Activated naive CD4-positive, alpha-beta T cell treated with anti-CD3 and anti-CD28 coated beads, Interleukin-2, amount 50 U/mL, for 16 hours (primary cell): ENCODE measurements at places on chromosomes 1 and 21.

- peak; percentile 31 for DNase-seq
Observed at GRCh38 chr1:39576016-39576657, 453 bp downstream of the PABPC4 start.

GRCh38 chr1:201283836-201284553 lies 689 bp downstream of the PKP1 start:
- DNase-seq, result no peak

GRCh38 chr1:171204296-171204695 lies 19.2 kb downstream of the FMO2 start:
- no peak for DNase-seq

DNA sequence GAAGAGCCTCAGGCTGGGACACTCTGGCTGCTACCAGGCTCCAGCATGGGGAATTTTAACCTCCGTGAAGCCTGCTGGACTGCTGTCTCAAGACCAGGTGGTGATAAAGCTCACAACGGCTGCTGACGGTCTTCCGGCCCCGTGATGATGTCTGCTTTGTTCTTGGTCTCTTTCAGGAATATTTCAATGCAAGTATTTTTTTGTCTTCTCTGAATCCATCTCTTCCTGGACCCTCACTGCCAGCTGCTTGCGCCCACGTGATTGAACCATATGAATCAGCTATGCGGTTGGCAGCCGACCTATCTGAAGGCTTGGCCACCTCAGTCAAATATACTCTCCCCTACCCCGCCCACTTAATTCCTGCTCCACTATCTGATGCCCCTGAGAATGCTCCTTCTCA lies 14.6 kb upstream of the SLC6A17 start:
- no peak for DNase-seq

- no peak for DNase-seq
Observed at GRCh38 chr1:68173936-68174737, 58.2 kb downstream of the WLS start.

- peak; percentile 43 for DNase-seq
Observed at GRCh38 chr1:23369335-23370013, at the start of gene ZNF436. ZNF436 (minus strand) TSS chr1:23369836; CDS start chr1:23368005, 1,831 bp downstream.

DNA sequence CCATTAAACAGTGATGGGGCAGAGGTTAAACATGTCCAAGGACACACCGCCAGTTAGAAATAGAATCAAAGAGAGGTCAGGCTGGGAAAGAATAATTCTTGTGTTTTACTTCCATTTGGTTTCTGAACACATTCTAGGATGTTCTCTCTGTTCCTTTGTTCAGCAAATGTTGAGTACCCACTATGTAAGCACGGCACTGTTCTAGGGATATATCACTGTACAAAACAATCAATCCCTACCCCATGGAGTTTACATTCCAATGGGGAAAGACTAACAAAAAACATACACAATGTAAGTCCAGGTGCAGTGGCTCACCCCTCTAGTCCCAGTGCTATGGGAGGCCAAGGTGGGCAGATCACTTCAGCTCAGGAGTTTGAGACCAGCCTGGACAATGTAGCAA lies 6.2 kb downstream of the MYOCOS start:
- DNase-seq, result no peak

DNA sequence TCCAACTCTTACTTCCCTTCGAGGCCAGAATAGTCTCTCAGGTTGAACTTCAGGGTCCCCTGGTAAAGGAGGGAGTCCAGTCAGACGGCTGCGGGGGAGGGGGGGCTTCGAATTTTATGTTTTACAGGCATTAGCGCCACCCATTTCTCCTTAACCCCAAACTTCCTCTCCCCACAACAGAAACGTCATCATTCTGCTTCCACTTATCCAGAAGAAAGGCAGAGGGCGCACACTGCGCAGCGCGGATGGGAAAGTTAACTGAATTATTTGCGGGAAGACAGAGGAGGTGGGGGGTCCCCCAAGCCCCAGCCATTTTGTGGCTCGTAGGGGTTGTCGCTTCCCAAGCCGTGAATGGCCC lies 529 bp upstream of the PRMT2 start:
- DNase-seq, result no peak

DNA sequence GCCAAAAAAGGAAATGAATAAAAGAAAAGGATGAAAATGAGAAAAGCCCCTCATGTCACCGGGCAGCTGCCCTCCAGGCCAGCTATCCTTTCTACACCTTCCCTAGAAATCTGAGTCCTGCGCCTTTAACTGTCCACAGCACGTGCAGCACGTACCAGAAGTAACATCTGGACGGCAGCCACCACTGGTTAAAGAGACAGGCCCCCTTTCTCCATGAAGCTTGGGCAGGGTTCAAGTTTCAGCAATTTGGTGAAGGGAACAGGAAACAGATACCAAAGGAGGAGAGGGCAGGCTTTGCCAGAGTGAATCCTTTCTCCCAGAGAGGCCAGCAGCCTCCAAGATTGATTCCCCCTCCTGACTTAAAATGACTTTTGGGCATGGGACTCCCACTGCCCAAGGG lies 3.6 kb upstream of the KIAA2013 start:
- DNase-seq, result no peak

DNA sequence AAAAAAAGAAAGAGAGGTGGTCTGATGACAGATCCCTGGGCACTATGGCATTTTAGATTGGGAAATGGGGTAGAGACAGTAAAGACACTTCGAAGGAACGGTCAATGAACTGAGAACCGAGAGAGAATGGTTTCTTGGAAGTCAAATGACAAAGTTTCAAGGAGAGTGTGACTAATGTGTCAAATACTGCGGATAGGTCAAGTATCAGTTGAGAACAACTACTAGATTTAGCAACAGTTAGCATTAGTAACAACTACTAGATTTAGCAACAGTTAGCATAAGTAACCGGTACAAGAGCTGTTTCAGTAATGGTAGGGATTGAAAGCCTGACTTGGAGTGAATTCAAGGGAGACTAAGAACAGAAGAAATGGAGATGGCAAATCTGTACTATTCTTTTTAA lies 35.0 kb downstream of the UROD start:
- DNase-seq, result no peak

GRCh38 chr1:213820362-213821149 lies 167.2 kb upstream of the PROX1 start:
- DNase-seq, result no peak

DNA sequence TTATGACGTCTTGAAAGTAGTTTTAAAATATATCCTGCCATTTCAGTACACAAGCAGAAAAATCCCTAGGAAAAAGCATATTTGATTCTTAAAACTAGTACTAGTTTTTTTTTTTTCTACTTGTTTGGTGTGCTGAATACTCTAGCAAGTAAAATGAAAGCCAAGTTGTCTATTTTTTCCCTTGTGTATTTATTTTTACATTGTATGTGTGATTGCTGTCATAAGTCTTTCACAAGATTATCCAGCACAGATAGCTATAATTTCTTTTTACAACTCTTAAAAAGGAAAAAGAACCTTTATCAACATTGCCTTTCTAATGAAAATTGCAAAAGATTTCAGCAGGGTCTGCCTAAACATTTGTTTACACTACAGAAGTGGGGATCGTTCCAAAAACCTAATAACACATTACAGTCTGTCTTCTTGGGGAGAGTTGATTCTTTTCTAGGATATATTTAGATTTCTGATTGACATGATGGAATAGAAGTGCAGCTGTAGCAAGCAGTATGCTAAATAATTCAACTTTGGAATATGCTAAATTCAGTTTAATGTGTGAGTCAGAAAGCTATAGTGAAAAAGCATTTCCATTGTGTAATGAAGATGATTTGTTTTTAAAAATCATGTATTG lies 2.5 kb downstream of the DR1 start:
- no peak for DNase-seq

GRCh38 chr1:86498281-86498680 lies 29.6 kb downstream of the CLCA1 start:
- no peak for DNase-seq

- DNase-seq, result no peak
Observed at GRCh38 chr1:87044840-87045239, 130.4 kb downstream of the HS2ST1 start.

DNA sequence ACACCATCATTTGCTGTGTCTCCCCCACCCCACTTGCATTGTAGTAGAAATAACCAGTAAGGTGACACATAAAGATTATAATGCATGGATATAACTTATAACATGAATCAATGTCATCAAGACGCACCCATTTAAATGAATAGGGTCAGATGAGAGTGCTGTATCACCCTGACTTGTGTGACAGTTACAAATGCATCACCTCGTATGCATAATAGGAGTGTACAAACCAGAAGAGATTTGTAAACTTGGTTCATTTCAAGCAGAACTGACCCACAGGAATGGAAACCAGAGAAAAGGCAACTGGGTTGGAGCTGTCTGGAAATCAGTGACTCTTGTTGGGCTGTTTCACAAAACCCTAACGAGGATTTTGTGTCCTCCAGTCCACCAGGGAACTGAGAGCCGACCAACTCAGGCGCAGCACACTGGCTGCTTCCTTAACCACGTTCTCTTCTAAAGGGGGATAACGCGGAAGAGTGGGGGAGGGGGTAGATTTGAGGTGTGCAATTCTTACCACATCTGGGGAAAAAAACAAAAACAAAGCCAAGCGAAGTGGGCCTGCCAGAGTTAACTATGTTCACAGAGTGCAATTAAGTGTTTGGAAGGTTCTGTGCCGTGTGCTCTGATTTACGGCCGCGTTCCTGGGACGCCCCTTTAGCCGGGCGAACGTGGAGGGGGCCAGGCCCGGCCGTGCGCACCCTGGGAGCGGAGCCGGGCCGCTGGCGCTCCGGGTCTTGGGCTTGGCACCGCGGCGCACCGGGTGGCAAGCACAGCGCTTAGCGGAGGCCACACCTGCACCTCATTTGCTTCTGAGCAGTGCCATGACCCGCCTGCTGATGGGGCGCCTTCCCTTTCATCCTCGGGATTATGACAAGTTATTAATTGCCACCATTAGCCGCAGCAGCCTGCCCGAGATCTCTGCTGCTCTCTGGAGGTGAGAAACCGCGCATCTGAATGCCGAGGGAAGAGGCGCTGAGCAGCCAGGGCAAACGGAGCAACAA lies 248.8 kb upstream of the FOXD3 start:
- DNase-seq, result no peak

GRCh38 chr1:22212400-22213233 lies 69.7 kb upstream of the WNT4 start:
- no peak for DNase-seq

- peak; percentile 49 for DNase-seq
Observed at GRCh38 chr1:111030590-111030989, 66.9 kb upstream of the LRIF1 start.

- no peak for DNase-seq
Observed at GRCh38 chr21:15774590-15774989, 44.8 kb downstream of the USP25 start.

DNA sequence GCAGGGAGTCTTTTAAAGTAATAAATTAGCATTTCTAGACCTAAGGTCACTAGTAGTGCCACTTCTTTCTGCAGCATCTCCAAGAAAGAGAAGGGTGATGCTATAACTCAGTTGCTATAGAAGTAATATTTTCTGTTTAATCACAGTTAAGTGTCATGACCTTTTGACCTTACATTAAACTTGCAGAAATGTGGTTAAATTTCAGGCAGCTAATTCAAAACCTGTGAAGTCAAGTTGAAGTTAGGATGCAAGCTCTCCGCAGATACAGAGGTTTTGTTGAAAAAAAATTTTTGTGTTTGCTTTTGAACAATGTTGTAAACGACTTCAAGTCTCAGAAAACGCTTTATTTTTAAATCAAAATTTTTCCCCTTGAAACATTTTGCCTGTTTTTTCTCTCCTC lies 193.9 kb downstream of the NFIA start:
- no peak for DNase-seq

- no peak for DNase-seq
Observed at GRCh38 chr1:182083851-182084486, 22.5 kb upstream of the ZNF648 start.

DNA sequence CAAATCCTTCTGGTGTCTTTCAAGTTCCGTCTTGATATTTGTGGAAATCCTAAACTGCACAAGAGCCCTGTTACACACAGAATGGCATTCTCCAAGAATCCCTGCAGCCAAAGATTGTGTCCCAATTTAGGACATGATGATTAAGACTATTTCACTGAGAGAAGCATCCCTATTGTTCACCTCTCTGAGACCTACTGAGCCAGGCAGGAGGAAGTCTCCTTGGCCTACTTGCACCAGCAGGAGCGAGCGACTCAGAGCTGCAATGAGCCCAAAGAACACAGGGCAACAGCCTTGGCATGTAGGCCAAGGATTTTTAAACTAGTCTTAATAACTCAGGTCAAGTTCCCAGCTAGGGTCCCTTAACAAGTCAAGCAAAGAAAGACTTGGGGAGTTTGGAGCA lies 79.4 kb upstream of the RUNX1 start:
- DNase-seq, result no peak

DNA sequence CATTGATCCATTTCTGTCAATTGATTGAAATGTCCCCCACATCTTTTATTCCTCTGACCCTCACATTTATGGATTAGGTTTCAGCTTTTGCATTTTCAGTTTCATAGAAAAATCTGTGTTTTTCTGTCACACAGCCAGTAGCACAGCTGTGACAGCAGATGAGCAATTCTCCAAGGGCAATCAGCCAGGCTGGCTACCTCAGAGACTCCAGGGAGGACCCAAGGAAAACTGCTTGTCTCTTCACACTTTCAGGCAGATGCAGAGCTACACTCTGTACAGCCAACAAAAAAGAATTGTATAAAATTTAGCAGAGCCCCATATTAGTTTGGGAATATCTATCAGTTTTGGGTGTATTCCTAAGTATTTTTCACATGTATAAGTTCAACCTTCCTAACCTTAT lies 257.2 kb downstream of the LRRC7 start:
- no peak for DNase-seq

- DNase-seq, result no peak
Observed at GRCh38 chr21:35275776-35276175, 226.7 kb upstream of the RUNX1 start.

GRCh38 chr21:31537872-31538576 lies 121.5 kb upstream of the SOD1 start:
- no peak for DNase-seq

GRCh38 chr1:155261493-155261851 lies 688 bp downstream of the SCAMP3 start:
- no peak for DNase-seq
